ENCODE measurements at places on chromosomes 2 and 18.
A peak's percentile ranks its signal among the peaks of the same experiment; 100 is the strongest.

- no peak for DNase-seq
Measured at GRCh38 chr18:79823120-79823519, 25.4 kb downstream of the KCNG2 start.

GRCh38 chr2:45180033-45180746 lies 170.9 kb upstream of the SIX2 start:
- peak; percentile 53 for DNase-seq

DNA sequence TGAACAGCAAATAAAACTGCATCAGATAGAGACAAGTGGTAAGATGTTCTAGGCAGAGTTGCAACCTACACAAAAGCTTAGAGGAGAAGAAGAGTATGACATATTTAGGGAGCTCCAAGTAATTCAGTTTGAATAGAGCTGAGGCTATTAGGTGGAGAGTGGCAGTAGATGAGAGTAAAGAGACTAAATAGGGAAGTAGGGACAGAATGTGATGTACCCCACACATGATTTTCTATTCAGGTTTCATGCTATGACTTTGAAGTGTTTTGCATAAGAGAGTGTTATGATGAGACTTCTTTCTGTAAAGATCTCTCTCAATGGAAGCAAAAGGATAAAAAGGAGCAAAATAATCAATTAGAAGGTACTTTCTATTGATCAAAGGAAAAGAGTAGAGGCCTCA lies 206.8 kb upstream of the ERBB4 start:
- no peak for DNase-seq

- no peak for DNase-seq
Measured at GRCh38 chr2:88842656-88843460, 151.4 kb downstream of the RPIA start.

- DNase-seq = no peak
Measured at GRCh38 chr2:9884436-9884835, 41.2 kb downstream of the TAF1B start.

DNA sequence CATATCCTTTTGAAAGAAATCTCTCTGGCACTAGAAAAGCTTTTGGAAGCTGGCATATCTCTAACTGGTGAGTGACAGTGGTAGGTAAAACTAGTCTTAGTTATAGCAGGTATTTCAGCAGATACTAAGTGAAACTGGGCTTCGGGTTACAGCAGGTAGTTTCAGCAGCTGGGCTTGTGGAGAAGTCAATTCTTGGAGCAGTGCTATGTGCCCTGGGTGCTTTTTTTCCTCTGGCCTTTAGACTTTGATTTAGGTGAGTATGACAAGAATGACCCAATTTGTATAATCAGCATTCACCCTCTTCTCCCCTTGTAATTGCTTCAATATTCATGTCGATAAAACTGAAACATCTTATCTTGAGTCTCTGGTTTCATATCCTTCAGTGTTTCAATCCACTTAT lies 123.1 kb downstream of the KYNU start:
- no peak for DNase-seq

GRCh38 chr2:225534697-225535096 lies 135.2 kb downstream of the NYAP2 start:
- no peak for DNase-seq

- DNase-seq = peak; percentile 60
Measured at GRCh38 chr2:64225491-64225890, 81.3 kb upstream of the PELI1 start.

DNA sequence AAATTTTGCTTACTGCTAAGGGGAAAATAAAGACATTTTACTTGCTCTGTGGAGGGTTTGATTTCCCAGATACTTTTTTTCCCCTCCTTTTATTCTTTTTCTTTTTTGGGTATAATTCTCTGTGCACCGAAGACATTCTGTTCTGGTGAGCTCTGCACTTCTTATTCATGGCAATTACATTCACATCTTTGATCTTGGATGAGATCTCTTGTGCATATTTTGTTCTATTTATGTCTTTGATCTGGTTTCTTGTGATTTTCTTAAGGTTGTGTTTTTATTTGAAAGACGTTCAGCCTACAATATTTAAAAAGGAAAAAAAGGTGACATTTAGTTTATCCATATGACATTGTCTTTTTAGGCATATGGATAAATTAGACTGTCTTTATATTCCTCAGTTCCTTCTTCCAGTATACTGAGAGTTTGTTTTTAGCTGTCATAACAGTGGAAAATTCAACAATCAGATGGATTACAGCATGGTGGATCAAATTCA lies 33.7 kb upstream of the EPHA4 start:
- DNase-seq = no peak

DNA sequence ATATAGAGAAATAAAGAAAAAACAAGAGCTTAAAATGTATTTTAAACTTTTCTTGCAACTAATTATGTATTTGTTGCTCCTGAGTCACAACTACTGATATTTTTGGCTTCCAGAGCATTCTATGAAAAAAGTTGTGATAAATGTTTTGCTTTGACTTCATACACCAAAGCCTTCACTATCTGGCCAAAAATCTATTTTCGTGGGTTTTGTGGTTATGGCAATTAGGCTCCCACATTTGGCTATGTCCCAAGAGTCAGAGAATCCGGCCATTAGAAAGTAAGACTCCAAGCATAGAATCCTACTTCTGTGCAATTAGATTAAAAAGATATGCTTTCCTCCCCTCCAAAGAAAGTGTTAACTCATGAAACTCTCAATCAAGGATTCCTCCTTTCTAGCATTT lies 1456.1 kb upstream of the ACVR2A start:
- DNase-seq = peak; percentile 77

DNA sequence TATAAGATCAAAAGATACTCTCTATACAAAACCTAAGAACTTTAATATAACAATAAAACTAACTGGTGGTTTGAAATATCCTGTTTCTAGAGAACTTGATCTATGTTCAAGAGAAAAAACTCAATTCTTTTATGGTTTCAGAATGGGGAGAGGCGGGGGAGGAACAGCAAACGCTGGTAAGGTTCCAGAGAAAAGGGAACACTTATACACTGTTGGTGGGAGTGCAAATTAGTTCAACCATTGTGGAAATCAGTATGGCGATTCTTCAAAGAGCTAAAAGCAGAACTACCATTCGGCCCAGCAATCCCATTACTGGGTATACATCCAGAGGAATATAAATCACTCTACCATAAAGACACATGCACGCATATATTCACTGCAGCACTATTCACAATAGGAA lies 17.2 kb downstream of the FAM98A start:
- DNase-seq = no peak

- no peak for DNase-seq
Measured at GRCh38 chr18:28002841-28003240, 174.1 kb downstream of the CDH2 start.

DNA sequence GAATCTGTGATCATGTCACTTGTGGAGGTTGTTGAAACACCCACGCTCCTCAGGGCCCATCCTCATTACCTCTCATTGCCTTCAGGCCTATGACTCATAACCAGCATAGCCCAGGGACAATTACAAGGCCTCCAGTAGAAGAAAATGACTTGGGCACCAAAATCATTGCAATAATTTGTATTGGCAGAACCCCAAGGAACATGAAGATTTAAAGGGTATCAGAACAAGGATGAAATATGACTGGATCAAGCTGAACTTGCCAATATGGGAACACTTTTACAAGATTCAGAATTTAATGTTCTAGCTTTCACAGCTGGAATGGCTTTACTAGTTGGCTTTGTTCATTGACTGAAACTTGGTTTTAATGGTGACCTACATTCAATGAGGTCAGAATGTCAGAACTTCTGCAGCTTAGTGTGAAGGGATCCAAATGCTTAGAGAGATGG lies 156.4 kb downstream of the COPS8 start:
- no peak for DNase-seq

- DNase-seq = no peak
Measured at GRCh38 chr18:2222270-2223185, 348.8 kb downstream of the METTL4 start.

GRCh38 chr18:2223849-2224248 lies 347.5 kb downstream of the METTL4 start:
- DNase-seq = peak; percentile 33

- DNase-seq = no peak
Measured at GRCh38 chr2:10241641-10242430, 60.9 kb upstream of the HPCAL1 start.

- no peak for DNase-seq
Measured at GRCh38 chr2:1653956-1654695, 90.2 kb downstream of the PXDN start.

DNA sequence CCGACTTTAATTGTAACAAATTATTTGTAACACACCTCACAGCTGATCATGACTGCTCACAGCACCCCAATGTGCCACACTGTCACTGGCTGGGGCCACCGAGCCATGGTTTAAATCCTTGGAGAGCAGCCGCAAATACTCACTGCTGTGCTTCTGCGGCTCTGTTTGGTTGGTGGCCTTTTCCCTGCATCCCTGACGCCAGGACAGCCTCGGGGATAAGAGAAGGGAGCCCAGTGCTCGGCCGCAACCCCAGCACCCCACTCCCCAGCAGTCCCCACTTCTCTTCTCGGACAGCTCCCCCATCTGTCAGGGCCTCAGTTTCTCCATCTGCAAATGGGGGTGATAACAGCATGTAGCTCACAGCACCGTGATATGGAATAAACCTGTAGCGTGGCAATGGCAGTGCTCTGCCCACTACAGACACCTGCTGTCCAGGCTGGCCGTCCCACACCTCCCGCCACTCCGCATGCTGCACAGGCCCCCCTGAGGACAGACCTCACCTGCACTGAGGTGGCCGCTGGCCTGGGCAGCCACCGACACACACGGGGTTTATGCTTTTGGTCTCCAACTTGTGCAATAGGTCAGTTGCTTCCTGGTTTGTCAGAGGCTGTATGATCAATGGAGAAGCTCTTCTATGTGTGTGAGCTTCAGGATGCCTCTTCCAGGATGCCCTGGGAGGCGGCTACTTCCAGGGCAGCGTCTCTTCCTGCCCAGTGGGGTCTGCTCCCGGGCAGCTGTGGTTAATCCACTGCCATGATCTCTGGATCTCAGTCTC lies 87.1 kb downstream of the NDUFA10 start:
- no peak for DNase-seq

- no peak for DNase-seq
Measured at GRCh38 chr2:8714971-8715370, 33.1 kb downstream of the ID2 start.

DNA sequence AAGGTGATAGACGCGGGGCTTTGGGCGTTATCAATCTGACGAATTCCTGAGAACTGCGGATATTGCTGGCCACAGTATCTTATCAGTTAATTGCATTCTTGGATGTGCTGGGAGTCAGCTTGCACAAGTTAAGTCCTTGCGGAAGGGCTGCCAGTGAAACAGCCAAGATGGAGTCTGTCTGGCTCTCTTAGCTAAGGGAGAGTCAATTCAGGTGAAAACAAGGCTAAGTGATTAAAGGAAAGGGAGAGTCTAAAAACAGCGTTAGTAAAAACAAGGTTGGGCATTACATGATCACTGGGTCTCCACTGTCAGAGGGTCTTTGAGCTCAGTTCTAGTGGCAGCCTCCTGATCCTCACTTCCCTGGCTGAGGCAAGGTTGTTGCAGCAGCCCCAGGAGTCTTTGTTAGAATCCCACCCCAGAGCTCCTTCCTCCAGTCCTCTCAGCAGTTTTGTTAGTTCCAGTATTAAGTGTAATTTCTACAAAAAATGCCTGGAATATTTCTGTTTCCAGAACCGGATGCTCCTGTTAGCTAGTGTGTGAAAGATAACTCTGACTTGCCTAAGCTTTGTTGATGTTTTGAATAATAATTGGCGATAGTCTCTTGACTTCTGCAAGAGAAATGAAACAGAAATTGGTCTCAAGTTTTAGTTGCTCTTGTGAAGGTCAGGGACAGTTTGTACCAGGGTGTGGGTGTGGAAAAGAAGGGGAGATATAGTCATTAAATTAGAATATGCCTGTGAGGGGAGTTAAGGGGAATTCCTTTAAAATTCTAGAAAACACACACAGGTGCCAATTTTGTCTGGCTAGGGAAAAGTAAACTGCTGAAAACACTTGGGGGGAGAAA lies 10.6 kb downstream of the CFLAR start:
- no peak for DNase-seq

DNA sequence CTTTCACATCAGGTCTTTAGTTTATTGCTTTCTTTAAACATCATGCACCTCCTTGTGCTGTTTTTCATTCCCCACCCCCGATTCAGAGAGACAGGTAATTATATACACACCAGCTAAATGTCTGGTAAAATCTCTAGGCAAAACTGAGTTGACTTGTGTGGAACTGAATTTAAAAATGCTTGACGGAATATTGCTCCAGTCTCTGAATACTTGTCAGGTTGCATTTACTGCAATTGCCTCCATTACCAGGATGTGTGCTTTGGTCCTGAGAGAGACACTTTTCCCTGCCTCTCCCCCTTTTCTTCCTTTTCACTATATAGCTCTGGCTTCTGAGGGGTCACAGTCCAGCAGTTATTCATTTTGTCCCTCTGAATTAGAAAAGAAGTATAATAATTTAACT lies 104.0 kb downstream of the PTPRM start:
- no peak for DNase-seq
